Hepatocyte (in vitro differentiated cells): ENCODE measurements at places on chromosomes 7 and 10. TPM values are rescaled to one million over a fixed set of nuclear protein-coding genes. Genes with fewer than 3 reads are reported as not detected.
A peak's percentile ranks its signal among the peaks of the same experiment; 100 is the strongest.

The CALHM3 gene
- not detected in 2 replicates for polyA plus RNA-seq

DNA sequence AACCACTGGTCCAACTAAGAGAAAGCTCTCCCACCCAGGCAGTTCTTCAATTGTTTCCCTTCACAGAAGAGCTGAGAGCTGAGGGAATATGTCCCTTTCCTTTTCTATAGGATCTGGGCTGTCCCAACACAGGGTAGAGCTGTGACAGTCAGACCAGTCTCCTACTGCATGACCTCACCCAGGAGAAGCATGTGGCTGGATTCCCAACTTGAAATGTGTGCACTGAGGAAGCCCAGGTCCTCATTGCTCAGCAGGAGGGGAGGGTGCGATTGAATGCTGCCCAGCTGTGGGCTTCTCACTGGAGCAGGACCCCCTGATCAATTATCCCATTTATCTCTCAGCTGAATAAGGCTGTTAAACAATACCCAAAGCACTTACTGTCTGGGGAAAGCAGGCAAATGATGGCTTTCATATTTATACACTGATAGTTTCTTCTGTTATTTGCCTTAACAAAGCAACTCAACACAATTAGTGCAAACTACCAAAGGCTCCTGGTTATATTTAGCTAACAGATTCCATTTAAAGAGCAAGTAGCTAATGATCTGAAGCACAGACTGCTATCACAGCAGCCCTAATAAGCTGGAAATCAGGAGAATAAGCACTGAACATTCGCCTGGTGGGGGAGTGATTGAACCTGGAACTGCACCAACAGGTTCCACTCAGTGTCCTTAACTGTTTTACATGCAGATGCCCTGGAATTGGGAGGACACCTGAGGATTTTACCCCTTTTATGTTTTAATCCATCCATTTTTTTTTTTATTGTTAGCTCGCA, 508.8 kb downstream of the CCSER2 start:
- no peaks in the 10 kb centered on the region for H3K36me3 ChIP-seq
- H3K4me3 ChIP-seq = no peak overlapping the region
- no peak overlapping the region for H3K27ac ChIP-seq
- no peaks in the 10 kb centered on the region for H3K4me1 ChIP-seq

DNA sequence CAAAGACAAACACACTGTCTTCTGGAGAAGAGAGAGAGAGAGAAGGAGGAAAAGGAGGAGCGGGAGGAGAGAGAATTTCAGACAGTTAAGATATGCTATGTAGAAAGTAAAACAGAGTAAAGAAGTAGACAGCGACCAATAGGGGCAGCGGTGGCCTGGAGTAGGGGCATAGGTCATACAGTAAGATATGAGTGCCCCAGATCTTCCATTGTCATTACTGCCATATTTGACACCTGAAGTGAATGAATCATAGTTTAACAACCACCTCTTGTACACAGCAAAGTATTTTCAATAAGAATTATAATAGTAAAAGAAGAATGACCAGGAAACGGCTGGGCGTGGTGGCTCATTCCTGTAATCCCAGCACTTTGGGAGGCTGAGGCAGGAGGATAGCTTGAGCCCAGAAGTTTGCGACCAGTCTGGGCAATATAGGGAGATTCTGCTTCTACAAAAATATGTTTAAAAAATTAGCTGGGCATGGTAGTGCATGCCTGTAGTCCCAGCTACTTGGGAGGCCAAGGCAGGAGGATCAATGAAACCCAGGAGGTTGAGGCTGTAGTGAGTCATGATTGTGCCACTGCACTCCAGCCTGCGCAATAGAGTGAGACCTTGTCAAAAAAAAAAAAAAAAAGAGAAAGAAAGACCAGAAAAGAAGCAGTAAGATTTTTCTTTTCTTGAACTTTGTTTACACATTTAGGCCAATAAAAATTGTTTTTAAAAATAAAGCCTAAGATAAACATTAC, 77.0 kb upstream of the GPR158 start:
- no peak overlapping the region for H3K27ac ChIP-seq
- no peaks in the 10 kb centered on the region for H3K36me3 ChIP-seq
- no peaks in the 10 kb centered on the region for H3K4me1 ChIP-seq
- DNase-seq = no peak
- H3K4me3 ChIP-seq = no peak overlapping the region

DNA sequence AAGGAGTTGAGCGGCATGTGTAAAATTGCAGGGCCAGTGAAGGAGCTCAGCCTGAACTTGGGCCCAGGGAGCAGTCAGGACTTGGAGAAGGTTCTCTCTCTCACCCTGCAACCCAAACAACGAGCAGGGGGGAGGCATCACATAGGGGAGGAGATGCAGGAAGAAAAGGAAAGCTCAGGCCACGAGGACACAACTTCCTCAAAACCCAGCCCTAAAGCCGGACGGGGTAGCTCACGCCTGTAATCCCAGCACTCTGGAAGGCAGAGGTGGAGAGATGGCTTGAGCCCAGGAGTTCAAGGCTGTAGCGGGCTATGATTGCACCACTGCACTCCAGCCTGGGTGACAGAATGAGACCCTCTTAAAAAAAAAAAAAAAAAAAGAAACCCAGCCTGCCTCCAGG, 629.1 kb downstream of the PARD3 start:
- no peaks in the 10 kb centered on the region for H3K27me3 ChIP-seq
- H3K27ac ChIP-seq = no peak overlapping the region
- peaks cover 15% of the 10 kb centered on the region for H3K4me1 ChIP-seq
- H3K4me3 ChIP-seq = no peak overlapping the region
- DNase-seq = no peak

GRCh38 chr10:25245165-25245564, 70.4 kb downstream of the GPR158 start:
- no peaks in the 10 kb centered on the region for H3K4me1 ChIP-seq
- no peaks in the 10 kb centered on the region for H3K36me3 ChIP-seq
- H3K27ac ChIP-seq = no peak overlapping the region
- no peak overlapping the region for H3K4me3 ChIP-seq

The NACAD gene
- 2.0 and 3.9 TPM in 2 replicates for polyA plus RNA-seq

GRCh38 chr10:110210674-110211464, 3.5 kb downstream of the MXI1 start:
- no peaks in the 10 kb centered on the region for H3K27me3 ChIP-seq
- H3K4me1 ChIP-seq = peaks cover 16% of the 10 kb centered on the region
- H3K4me3 ChIP-seq = peak overlapping the region; percentile 88
- DNase-seq = peak; percentile 98
- no peaks in the 10 kb centered on the region for H3K36me3 ChIP-seq
- peak overlapping the region; percentile 93 for H3K27ac ChIP-seq

The SORCS1 gene
- polyA plus RNA-seq = 1.1 and 2.2 TPM in 2 replicates

GRCh38 chr10:109978481-109978880, 29.3 kb upstream of the ADD3 start:
- H3K4me1 ChIP-seq = peaks cover 43% of the 10 kb centered on the region
- peak overlapping the region; percentile 97 for H3K27ac ChIP-seq
- no peak overlapping the region for H3K4me3 ChIP-seq
- no peaks in the 10 kb centered on the region for H3K36me3 ChIP-seq
- peak; percentile 29 for DNase-seq
- no peaks in the 10 kb centered on the region for H3K27me3 ChIP-seq

The TDRD1 gene
- polyA plus RNA-seq = not detected in 2 replicates

GRCh38 chr10:66564287-66564686, 361.5 kb upstream of the LRRTM3 start:
- H3K4me1 ChIP-seq = no peaks in the 10 kb centered on the region
- no peak for DNase-seq
- no peak overlapping the region for H3K4me3 ChIP-seq
- H3K36me3 ChIP-seq = no peaks in the 10 kb centered on the region
- H3K27me3 ChIP-seq = no peaks in the 10 kb centered on the region

The CADPS2 gene
- 15.7 and 16.3 TPM in 2 replicates for polyA plus RNA-seq

The SPDYE1 gene
- 0.51 and 0.99 TPM in 2 replicates for polyA plus RNA-seq

The CRPPA gene
- 2.5 and 3.3 TPM in 2 replicates for polyA plus RNA-seq

DNA sequence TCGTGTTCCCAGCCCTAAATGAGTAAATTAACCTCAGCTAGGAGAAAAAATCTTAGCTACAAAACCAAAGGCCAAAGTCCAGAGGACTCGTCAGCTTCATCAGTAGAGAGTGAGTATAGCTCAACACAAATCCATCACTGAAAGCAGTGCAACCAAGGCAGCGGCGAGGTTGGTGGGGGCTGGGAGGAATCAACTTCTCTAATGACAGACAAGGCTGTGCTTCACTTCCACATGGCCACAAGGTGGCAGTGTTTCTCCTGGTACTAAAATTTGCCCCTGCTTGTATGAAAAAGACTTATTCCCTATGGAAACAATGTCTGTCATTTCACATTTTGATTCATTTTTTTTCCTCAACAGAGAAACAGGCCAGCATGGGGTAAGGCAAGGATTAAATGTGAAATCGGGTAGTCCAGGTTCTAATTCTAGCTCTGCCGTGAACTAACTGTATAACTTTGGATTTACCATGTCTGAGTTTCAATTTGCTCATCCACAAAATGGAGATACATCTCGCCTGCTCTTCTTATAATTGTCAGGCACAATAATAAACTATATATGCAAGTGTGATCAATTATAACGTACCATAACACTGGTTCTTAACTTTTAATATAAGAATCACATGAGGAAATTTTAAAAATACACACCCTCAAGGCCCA, 39.3 kb downstream of the FAS start:
- no peaks in the 10 kb centered on the region for H3K4me1 ChIP-seq
- no peak overlapping the region for H3K27ac ChIP-seq
- no peak overlapping the region for H3K4me3 ChIP-seq
- H3K27me3 ChIP-seq = no peaks in the 10 kb centered on the region
- peak; percentile 88 for DNase-seq

GRCh38 chr7:136523571-136523970, 344.9 kb upstream of the CHRM2 start:
- no peak for DNase-seq
- no peak overlapping the region for H3K27ac ChIP-seq
- no peaks in the 10 kb centered on the region for H3K27me3 ChIP-seq
- peaks cover 4% of the 10 kb centered on the region for H3K4me1 ChIP-seq

DNA sequence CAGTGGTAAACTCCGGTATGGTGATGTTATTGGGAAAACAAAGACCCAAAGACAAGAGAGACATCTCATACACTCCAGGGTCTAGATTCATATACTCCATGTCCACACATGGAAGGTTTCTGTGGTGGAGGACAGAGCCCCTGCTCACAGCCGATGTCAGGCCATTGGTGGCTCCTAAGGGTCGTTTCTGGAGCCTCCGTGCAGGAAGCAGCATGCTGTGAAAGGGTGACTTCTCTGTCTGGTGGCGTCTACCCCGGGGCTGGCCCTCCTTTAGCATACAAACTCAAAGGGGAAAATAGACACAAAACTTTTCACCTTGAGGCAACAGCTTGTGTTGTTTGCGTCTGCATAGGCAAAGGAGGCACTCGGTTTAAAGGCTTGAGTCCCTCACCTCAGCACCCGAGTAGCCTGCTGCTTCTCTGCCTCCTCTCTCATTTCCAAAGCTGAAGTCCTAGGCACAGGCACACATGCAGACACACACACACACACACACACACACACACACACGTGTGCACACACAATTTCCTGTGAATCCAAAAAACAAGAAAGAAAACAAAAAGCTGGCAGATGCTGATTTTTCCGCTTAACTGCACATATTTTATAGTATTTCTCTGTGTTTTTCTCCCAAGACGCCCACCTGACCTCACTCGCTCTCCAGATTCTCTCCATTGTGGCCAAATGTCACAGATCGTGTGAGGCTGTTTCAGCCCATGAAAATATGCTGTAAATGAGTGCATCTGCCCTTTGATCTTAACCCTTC, 601.4 kb upstream of the MGMT start:
- no peak for DNase-seq
- no peaks in the 10 kb centered on the region for H3K36me3 ChIP-seq

The SPDYE16 gene
- 1.1 and 1.5 TPM in 2 replicates for polyA plus RNA-seq

The PDZD8 gene
- polyA plus RNA-seq = 10.5 and 12.9 TPM in 2 replicates

The POU6F2 gene
- polyA plus RNA-seq = 1.3 and 1.4 TPM in 2 replicates

DNA sequence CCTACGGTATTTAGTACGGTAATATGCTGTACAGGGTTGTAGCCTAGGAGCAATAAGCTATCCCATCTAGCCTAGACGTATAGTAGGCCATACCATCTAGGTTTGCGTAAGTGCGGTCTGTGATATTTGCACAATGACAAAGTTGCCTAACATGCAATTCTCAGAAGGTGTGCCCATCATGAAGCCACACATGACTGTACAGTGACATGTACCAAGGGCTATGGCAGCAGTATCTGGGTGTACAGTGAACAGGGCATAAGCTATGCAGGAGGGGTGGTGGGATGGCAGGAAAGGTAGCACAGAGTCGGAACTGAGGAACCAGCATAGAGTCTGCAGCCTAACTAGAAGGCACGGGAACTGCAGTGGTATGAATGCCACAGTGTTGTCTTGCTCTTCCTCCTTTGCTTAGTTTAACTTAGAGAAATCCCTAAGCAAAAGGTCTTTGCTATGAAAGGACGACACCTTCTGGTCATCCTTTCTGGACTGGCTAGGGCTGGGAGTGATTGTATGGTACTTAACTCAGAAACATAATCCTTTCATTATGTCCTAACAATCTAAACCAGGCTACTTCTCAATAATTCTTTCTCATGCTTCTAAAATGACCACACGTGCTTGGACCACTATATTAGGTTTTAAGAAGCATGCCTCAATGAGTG, 93.5 kb downstream of the DYNC1I1 start:
- peak; percentile 34 for DNase-seq
- H3K4me1 ChIP-seq = no peaks in the 10 kb centered on the region
- H3K27me3 ChIP-seq = no peaks in the 10 kb centered on the region
- no peak overlapping the region for H3K27ac ChIP-seq
- H3K36me3 ChIP-seq = no peaks in the 10 kb centered on the region

- H3K27me3 ChIP-seq = no peaks in the 10 kb centered on the region
- H3K36me3 ChIP-seq = no peaks in the 10 kb centered on the region
- DNase-seq = peak; percentile 23
- no peaks in the 10 kb centered on the region for H3K4me1 ChIP-seq
- no peak overlapping the region for H3K4me3 ChIP-seq
Measured at GRCh38 chr7:114539575-114539974, 125.0 kb downstream of the FOXP2 start.

DNA sequence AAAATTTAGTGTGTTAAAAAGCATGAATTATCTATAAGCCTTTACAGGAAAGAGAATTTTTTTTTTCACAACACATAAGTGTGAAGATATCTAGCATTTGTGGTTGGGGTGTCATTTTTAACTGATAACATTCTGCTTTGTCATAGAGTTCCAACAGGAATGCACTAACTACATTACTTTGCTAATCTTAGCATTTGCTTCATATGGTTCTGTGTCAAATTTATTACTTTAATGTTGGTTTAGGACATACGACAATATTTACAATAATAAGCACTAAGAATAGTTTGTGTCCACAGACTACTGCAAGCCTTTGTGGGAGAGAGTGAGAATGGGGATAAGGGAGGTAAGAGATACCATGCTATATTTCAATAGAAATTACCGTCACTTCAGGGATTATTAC, 40.6 kb upstream of the MAGI2 start:
- no peaks in the 10 kb centered on the region for H3K27me3 ChIP-seq
- no peak overlapping the region for H3K4me3 ChIP-seq
- H3K27ac ChIP-seq = no peak overlapping the region
- no peak for DNase-seq
- H3K36me3 ChIP-seq = no peaks in the 10 kb centered on the region
- no peaks in the 10 kb centered on the region for H3K4me1 ChIP-seq

- peak; percentile 48 for DNase-seq
- no peaks in the 10 kb centered on the region for H3K27me3 ChIP-seq
- H3K4me3 ChIP-seq = no peak overlapping the region
- peak overlapping the region; percentile 34 for H3K27ac ChIP-seq
- H3K36me3 ChIP-seq = no peaks in the 10 kb centered on the region
- no peaks in the 10 kb centered on the region for H3K4me1 ChIP-seq
Measured at GRCh38 chr10:77989081-77989724, 40.1 kb downstream of the POLR3A start.

GRCh38 chr10:118845776-118846175, 91.0 kb upstream of the CACUL1 start:
- no peak overlapping the region for H3K27ac ChIP-seq
- H3K4me1 ChIP-seq = peaks cover 7% of the 10 kb centered on the region
- DNase-seq = no peak
- H3K36me3 ChIP-seq = no peaks in the 10 kb centered on the region
- H3K27me3 ChIP-seq = no peaks in the 10 kb centered on the region
- H3K4me3 ChIP-seq = no peak overlapping the region
